ENCODE measurements at places on chromosomes 6 and 20. TPM values are rescaled to one million over a fixed set of nuclear protein-coding genes. Genes with fewer than 3 reads are reported as not detected.

Gene LHFPL5
- total RNA-seq, result not detected

Gene SLC32A1
- not detected for total RNA-seq

Gene TCF21
- total RNA-seq, result not detected

Gene FNDC11
- total RNA-seq, result 2.6 TPM

Gene SLC17A2
- not detected for total RNA-seq

Gene MEP1A
- total RNA-seq, result not detected

Gene REM1
- not detected for total RNA-seq

Gene CST7
- total RNA-seq, result not detected

Gene FAM184A
- total RNA-seq, result 0.40 TPM

GRCh38 chr6:68108233-68108835, 526.7 kb upstream of the ADGRB3 start:
- DNase-seq, result no peak

DNA sequence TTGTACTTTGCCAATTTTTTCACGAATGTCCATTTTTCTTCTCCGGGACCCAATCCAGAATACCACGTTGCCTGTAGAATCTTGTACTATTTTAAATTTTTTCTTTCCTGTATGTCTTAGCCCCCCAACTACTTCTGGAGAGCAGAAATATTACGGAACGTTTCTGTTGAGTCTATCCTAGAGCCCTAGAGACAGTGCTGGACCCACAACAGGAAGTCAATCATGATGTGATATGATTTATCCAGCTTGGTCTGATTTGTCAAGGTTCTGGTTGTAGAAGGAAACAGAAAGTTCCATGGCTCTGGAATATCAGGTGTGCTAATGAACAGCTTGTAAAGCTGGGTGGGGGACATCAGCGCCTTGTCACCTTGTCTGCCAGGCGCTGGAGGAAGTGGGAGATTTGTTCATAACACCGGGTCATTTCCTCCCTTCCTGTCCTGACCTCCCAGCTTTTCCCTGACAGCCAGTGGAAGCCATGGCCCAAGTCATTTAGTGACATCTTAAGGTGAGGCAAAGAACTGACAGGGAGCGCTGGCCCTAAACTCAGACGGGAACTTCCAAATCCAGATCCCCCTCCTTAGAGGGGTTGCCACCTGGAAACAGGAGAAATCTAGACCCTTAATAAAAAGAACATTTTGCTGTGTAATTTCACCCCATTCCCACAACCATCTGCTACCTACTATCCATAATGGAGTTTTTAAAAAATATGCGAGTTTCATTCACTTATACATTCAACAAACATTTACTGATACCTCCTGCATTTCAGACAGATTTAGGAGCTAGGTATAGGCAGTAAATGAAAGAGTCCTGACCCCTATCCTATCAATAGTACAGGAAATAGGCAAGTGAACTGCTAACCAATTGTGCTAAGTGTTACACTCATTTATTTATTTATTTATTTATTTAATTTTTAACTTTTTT, 130.5 kb downstream of the ZFP64 start:
- DNase-seq, result peak; percentile 78

DNA sequence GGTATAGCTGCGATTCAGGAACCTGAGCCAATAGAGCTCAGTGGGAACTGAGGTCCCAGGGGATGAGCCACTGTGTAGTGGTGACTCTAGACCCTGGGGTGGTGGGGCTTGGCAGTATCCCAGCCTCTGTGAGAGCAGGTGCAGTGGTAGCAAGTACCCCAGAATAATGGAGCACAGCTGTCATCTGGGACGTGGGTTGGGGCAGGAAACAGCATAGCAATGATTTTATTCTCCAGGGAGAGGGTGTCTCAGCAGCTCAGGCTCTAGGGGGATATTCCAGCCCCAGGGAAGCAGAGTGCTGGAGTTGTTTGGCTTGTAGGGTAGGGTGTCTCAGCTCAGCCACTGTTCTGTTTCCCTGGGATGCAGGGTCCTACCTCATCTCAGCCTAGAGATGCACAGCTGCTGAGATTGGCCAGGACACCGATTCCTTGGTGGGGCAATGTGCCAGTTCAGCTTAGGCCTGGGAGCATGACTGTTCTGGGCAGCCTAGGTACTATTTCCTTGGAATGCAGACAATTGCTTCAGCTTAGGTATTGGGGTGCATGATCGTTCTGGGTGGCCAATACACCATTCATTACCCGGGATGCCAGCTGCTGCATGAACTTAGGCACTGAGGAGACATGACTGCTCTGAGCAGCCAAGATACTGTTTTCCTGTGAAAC, 34.0 kb upstream of the NUP153 start:
- DNase-seq, result no peak

DNA sequence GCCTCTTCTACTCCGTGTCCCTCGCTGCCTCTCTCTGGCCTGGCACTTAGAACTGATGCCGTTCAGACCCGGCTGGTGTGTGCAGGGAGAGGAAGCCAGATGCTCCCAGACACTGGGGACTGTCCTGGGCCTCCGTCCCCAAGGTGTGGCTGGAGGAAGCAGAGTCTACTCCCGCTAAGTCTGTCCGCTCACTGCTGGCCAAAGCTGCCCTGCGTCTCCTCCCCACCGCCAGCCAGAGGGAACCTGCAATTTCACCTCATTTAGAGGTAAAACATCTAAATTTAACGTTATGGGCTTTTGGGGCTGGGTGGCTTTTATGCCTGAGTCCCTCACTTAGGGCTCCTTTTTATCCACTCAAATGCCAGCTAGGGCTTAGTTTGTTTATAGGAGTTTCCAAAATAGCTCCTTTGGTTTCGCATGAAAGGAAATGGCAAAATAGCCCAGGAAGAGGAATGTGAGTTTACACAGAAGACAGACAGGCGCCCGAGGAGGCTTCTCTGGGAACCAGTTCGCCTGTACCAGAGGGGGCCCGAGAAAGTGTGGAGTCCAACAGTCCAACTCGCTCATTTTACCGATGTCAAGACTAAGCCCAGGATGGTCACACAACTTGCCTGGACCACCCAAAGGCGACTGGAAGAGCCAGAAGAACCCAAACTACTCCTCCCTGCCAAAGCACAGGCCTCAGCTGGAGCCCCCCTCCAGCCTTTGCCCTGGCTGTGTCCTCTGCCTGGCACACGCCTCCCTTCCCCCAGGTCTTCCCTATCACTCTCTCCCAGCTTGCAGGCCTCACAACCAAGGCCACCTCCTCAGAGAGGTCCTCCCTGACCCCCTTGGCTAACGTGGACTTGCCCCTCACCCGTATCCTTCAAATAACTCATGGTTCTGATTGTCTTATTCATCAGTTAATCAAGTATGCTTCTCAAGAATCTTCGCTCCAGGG, 54.5 kb downstream of the RIPOR3 start:
- DNase-seq, result peak; percentile 17

GRCh38 chr6:12969966-12970365, 253.4 kb downstream of the PHACTR1 start:
- no peak for DNase-seq

- DNase-seq, result no peak
These were observed 81.7 kb downstream of the ANKRD60 start for GRCh38 chr20:58146746-58147140.

GRCh38 chr6:152124429-152125074, 317.1 kb downstream of the ESR1 start:
- DNase-seq, result peak; percentile 78

DNA sequence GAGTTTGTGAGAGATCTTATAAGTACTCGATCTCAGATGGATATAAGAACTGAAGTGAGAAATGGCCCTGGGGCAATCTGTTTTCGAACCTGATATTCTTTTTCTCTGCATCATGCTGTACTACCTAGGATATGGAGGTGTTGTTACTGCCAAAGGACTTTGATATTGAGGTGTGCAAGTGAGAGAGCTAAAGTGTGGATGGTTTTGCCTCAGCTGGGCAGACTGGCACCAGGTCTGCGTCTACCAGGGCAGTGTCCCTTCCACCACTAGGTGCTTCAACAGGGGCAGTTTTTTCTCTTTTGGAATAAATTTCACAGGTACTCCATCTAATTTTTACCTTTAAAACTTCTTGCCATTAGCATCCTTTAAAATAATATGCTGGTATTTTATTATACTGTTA, 35.0 kb downstream of the ADGRG6 start:
- no peak for DNase-seq

DNA sequence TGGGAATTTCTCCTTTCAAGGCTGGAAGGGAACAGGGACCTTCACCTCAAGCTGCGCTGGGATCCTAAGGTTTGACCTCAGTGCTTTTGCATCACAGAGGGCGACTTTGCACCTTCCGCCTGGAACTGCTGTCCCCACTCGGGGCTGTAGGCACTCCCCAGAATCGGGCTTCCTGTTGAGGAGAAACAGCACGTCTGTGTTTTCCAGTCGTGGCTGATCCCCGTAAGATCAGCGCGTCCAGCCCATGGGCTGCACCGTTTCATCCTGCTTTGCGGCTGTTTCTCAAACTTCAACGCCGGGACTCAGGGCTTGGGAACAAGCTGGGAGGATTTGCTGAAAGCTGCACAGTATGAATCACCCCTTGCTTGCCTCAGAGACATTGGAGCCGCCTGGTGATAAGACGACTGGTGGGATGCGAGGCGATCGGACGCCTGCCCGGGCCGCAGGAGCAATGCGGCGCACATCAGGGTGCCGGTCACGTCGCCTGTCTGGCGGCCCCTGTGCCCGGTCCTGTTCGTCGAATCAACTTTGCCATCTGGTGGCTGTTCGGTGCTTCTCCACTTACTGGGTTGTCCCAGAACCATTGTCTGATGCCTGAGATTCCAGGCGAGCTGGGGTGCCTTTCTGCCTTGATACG, 53.6 kb upstream of the FRMD1 start:
- peak; percentile 61 for DNase-seq

DNA sequence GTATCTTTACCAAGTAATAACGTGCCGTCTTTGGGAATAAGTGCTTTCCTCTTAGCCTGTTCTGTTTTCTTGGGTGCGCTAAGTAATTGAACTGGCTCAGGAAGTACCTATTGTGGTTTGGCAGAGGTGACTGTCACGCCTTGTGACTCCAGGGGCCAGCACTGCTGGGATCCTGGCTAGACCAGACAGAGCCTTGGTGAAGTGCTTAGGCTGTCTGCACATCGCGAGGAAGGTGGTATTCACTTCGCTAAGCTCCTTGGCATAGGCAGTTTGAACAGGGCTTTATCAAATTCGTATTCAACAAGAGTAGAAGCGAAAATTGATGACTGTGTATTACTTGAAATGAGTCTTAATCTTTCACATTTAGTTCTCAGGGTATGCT, 17.6 kb downstream of the PRDM1 start:
- no peak for DNase-seq

DNA sequence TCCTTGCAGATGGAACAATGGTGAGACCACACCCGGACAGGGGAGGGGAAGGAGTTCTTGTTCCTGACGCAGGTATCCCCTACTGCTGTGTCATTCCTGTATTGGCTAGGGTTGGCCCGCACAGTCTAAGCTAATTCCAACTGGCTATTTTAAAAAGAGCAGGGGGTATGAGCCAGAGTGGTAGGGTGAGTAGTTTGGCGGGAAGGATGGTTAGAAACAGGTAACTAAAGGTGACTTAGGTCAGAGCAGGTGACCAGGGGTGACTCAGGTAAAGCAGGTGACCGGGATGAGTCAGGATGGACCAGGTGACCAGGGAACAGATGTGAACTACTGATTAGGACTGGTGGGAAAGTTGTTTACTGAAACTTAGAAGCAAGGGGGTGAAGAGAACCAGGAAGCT, 58.0 kb downstream of the ZNF292 start:
- no peak for DNase-seq

- DNase-seq, result no peak
These were observed 52.2 kb upstream of the TASP1 start for GRCh38 chr20:13690943-13691342.

DNA sequence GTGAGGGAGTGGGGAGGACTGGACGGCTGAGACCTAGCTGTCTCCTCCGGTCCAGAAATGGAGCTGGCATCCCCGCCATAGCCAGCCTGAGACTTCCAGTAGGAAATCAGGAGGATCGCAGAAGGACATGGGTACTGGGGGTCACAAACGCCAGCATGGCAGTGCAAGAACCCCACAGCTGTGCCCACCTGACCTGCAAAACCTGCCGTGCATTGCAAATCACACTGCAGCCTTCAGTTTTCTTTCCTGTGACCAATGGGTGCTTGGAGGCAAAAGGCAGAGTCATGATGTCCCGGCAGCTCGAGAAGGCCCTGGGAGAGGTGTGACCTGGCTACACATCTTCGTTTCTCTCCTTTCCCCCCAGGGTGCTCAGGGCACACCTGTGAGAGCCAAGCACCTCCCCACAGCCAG, 23.3 kb upstream of the PHACTR3 start:
- DNase-seq, result no peak

GRCh38 chr6:28725274-28725809, 198.4 kb downstream of the TRIM27 start:
- DNase-seq, result no peak

DNA sequence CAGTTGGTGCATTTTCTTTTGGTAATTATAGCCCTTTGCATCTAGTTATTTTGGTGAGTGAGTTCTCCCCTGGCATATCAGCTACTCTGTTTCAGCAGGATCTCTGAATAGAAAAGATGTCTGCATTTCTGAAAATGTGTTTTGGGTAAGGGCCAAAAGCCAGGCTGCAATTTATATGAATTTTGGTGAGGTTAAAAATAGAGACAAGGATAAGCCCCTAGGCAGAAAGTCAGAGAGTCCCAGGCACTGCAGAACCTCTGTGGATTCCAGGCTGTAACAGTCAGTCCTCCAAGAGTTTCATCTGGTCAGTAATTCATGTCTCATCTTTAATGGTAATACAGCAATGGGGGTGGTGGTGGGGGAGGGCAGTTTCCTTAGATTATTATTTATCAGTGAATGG, 53.0 kb downstream of the HDGFL1 start:
- peak; percentile 21 for DNase-seq

DNA sequence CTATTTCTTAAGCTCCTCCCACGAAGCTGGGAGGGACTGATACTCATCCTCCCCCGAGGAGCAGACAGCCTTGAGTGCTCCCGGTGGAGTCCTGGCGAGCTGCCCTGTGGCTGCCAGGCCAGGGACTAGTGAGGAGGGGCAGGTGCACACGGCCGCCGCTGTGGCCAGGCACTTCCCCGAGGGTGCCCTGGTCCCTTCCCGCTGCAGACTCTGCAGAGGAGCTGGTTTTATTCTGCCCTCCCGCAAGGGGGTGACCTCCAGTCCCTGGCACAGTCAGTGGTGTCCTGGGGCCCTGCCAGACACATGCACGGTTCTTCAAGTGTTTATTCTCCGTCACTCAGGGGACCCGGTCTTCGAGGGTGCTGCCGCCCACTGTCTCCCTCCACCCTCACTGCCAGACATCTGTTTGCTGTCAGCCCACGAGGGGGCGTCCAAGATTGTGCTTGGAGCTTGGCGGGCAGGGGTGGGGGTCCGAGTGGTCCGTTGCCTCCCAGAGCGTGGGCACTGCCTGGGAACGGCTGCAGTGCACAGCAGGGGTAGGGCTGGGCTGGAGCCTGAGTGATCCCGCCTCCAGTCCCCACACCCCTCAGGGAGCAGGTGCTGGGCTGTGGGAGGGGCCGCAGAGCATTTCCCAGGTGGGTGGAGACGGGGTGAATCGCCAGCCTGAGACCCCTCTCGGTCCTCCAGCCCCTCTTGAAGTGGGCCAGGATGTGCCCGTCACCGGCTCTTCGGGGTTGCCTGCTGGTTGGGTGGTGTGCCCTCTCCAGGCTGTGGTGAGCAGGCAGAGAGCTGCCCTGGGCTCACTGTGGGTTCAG, 3.1 kb upstream of the CABLES2 start:
- peak; percentile 40 for DNase-seq
